ENCODE measurements at places on chromosomes 4 and X.

- H3K4me1 ChIP-seq = peaks cover 46% of the 10 kb centered on the region
- peak overlapping the region; percentile 71 for H3K4me3 ChIP-seq
- peak; percentile 31 for DNase-seq
Observed at GRCh38 chr4:26197018-26197779, 123.6 kb upstream of the RBPJ start.

GRCh38 chr4:66252291-66252690, 582.0 kb upstream of the EPHA5 start:
- H3K27me3 ChIP-seq = no peaks in the 10 kb centered on the region
- no peak overlapping the region for H3K4me3 ChIP-seq
- DNase-seq = no peak
- no peak overlapping the region for H3K27ac ChIP-seq
- no peaks in the 10 kb centered on the region for H3K4me1 ChIP-seq
- H3K36me3 ChIP-seq = no peaks in the 10 kb centered on the region

- no peak for DNase-seq
- no peak overlapping the region for H3K4me3 ChIP-seq
- H3K4me1 ChIP-seq = peaks cover 38% of the 10 kb centered on the region
- H3K27me3 ChIP-seq = no peaks in the 10 kb centered on the region
Observed at GRCh38 chr4:89249716-89250361, 57.8 kb downstream of the GPRIN3 start.

GRCh38 chr4:60913002-60913401, 287.1 kb upstream of the ADGRL3 start:
- no peak overlapping the region for H3K4me3 ChIP-seq
- no peaks in the 10 kb centered on the region for H3K4me1 ChIP-seq
- no peak for DNase-seq
- no peak overlapping the region for H3K27ac ChIP-seq
- no peaks in the 10 kb centered on the region for H3K36me3 ChIP-seq

DNA sequence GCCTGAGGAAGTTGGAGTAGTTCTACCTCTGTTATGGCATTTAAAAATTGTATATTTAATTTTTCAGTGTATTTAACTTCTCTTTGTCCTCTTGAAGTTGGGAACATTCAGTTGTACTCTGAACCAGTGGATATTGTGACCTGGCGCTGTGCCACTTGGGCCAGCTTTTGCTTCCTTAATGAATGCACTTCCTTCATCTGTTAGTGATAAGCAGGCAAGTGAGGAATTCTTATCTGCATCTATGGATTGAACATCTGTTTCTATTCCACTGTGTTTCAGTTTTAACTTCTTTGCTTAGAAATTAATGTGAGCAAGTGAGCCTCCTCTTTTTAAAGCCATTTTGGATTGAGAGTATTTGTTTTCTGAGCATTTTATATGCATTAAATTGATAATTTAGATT, 128.3 kb downstream of the UCHL1 start:
- H3K36me3 ChIP-seq = no peaks in the 10 kb centered on the region
- no peak for DNase-seq
- H3K27me3 ChIP-seq = no peaks in the 10 kb centered on the region
- no peak overlapping the region for H3K4me3 ChIP-seq

GRCh38 chr4:87406462-87406861, 15.5 kb upstream of the HSD17B11 start:
- H3K27me3 ChIP-seq = peaks cover 27% of the 10 kb centered on the region
- peak overlapping the region; percentile 20 for H3K4me3 ChIP-seq
- no peak overlapping the region for H3K27ac ChIP-seq
- no peaks in the 10 kb centered on the region for H3K36me3 ChIP-seq

GRCh38 chr4:152106781-152107321, 346.0 kb upstream of the GATB start:
- no peaks in the 10 kb centered on the region for H3K27me3 ChIP-seq
- H3K36me3 ChIP-seq = peaks cover 3% of the 10 kb centered on the region
- no peak for DNase-seq
- H3K4me1 ChIP-seq = peaks cover 58% of the 10 kb centered on the region

- no peaks in the 10 kb centered on the region for H3K36me3 ChIP-seq
- no peak for DNase-seq
- H3K27ac ChIP-seq = no peak overlapping the region
- peaks cover 21% of the 10 kb centered on the region for H3K4me1 ChIP-seq
- no peaks in the 10 kb centered on the region for H3K27me3 ChIP-seq
- H3K4me3 ChIP-seq = no peak overlapping the region
Observed at GRCh38 chrX:66021765-66022631, 17.9 kb downstream of the VSIG4 start.

DNA sequence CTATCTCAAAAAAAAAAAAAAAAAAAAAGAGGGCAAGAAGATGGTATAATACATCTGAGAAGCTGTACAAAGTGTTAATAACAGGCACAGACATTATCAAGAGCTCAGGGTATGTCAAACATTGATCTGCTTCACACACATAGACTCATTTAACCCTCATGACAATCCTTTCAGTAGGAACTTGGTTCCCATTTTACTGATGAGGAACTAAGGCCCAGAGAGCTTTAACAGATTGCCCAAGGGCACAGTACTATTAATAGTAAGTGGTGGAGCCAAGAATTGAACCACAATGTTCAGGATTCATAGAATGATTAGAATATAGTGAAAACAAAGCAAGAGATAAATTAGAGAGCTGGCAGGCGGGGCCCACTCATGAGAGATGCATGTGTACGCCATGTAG, 154.4 kb downstream of the EFHC2 start:
- peak overlapping the region; percentile 36 for H3K27ac ChIP-seq
- H3K36me3 ChIP-seq = no peaks in the 10 kb centered on the region
- H3K4me1 ChIP-seq = no peaks in the 10 kb centered on the region
- DNase-seq = no peak
- no peak overlapping the region for H3K4me3 ChIP-seq
- no peaks in the 10 kb centered on the region for H3K27me3 ChIP-seq

- peaks cover 2% of the 10 kb centered on the region for H3K4me1 ChIP-seq
- H3K4me3 ChIP-seq = no peak overlapping the region
- no peak for DNase-seq
Observed at GRCh38 chrX:139776599-139776998, 68.6 kb upstream of the MCF2 start.

- no peaks in the 10 kb centered on the region for H3K4me1 ChIP-seq
- H3K4me3 ChIP-seq = no peak overlapping the region
- no peak for DNase-seq
- no peak overlapping the region for H3K27ac ChIP-seq
Observed at GRCh38 chr4:152633118-152633517, 46.7 kb downstream of the TMEM154 start.

GRCh38 chr4:3467601-3468031, 4.5 kb downstream of the DOK7 start:
- H3K36me3 ChIP-seq = no peaks in the 10 kb centered on the region
- peaks cover 23% of the 10 kb centered on the region for H3K27me3 ChIP-seq
- peaks cover 2% of the 10 kb centered on the region for H3K4me1 ChIP-seq
- no peak overlapping the region for H3K27ac ChIP-seq
- no peak overlapping the region for H3K4me3 ChIP-seq

DNA sequence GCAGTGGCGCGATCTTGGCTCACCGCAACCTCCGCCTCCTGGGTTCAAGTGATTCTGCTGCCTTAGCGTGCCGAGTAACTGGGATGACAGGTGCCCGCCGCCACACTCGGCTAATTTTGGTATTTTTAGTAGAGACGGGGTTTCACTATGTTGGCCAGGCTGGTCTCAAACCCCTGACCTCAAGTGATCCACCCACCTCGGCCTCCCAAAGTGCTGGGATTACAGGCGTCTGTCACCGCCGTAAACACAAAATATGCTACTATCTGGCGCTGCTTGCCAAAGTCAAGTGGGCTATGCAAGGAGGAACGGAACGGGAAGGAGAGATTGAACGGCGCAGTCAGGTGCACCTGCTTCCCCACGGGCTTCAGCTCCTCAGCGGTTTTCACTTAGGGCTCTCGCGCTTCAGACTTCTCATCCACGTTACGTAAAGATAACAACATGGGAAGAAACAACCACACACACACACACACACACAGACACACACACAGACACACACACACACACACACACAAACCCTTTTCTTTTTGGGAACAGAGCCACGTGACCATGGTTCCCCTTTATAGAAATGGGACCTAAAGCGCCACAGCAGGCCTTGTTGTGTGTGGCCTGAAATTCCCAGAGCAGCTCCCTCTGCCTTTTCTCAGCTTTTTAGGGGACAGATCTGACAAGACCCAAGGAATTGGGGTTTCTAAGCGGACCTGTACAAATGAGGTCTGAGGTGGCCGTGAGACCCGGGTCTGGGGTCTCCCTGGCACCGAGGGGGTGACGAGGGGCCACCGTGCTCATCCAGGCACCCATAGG, 1.5 kb downstream of the P2RY8 start:
- H3K4me3 ChIP-seq = peak overlapping the region; percentile 97
- H3K27ac ChIP-seq = peak overlapping the region; percentile 97
- DNase-seq = no peak
- H3K4me1 ChIP-seq = peaks cover 20% of the 10 kb centered on the region
- H3K27me3 ChIP-seq = no peaks in the 10 kb centered on the region

DNA sequence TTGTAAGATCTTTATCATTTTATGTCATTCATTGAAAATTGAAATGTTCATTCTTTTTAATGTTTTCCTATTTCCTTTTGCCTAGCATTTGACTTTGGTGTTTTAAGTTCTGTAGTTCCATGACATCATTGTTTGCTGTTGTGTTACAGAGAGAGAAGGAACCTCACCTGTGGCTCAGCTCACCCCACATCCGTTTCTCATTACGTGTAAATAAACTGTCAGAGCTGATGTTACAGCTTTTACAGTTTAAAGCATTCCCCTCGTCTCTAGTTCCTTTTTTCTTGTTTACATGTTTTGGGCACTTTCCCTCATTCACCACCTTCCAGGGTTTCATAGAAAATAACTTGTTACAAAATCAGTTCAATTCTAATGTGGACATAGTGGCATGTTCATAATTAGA, 137.2 kb downstream of the FNIP2 start:
- peaks cover 5% of the 10 kb centered on the region for H3K36me3 ChIP-seq
- H3K4me3 ChIP-seq = peak overlapping the region; percentile 7
- H3K27ac ChIP-seq = peak overlapping the region; percentile 68
- DNase-seq = no peak

GRCh38 chr4:73007526-73008100, 61.9 kb downstream of the COX18 start:
- no peaks in the 10 kb centered on the region for H3K36me3 ChIP-seq
- H3K4me1 ChIP-seq = no peaks in the 10 kb centered on the region
- no peak for DNase-seq
- no peak overlapping the region for H3K27ac ChIP-seq

DNA sequence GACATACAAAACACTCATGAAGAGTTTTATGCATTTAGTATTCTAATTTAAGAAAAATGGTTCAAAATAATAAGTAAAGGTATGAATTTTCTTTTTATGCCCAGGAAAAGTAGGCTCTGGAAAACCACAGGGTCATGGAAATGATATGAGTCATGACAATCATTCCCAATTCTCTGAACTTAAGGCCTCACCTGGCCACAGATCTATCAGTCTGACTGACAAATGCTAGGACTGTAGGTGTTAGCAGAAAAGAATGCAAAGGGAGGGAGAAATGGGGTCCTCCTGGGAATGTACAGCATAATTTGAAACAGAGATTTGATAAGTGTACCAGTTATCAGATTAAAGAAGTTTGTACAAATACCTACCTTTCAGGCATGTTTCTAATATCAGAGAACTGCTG, 270.5 kb upstream of the ARSJ start:
- H3K4me1 ChIP-seq = no peaks in the 10 kb centered on the region
- H3K27me3 ChIP-seq = peaks cover 10% of the 10 kb centered on the region
- H3K4me3 ChIP-seq = no peak overlapping the region
- H3K36me3 ChIP-seq = no peaks in the 10 kb centered on the region

DNA sequence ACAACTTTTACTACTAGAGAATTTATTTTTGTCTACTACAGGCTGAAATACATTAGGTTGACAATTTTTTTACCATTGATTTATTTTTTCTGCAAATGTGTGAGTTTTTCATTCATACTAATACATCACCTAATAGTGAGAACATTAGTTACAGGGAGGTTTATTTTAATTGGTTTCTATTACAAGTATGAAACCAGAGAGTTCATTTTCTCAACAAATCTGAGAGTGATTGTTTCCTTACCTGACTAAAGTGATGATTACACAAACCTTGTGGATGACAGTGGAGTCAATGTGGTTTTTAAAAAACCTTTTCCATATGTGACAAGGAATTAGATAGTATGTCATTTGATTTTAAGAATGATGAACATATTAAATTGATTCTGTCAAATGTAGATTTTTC, 227.4 kb downstream of the PALLD start:
- DNase-seq = no peak
- no peak overlapping the region for H3K27ac ChIP-seq
- no peaks in the 10 kb centered on the region for H3K36me3 ChIP-seq
- peaks cover 28% of the 10 kb centered on the region for H3K27me3 ChIP-seq
- peaks cover 8% of the 10 kb centered on the region for H3K4me1 ChIP-seq
- no peak overlapping the region for H3K4me3 ChIP-seq

- DNase-seq = no peak
- no peaks in the 10 kb centered on the region for H3K27me3 ChIP-seq
- H3K27ac ChIP-seq = no peak overlapping the region
- no peak overlapping the region for H3K4me3 ChIP-seq
- H3K4me1 ChIP-seq = no peaks in the 10 kb centered on the region
Observed at GRCh38 chr4:29375716-29376115, 1344.5 kb upstream of the PCDH7 start.

DNA sequence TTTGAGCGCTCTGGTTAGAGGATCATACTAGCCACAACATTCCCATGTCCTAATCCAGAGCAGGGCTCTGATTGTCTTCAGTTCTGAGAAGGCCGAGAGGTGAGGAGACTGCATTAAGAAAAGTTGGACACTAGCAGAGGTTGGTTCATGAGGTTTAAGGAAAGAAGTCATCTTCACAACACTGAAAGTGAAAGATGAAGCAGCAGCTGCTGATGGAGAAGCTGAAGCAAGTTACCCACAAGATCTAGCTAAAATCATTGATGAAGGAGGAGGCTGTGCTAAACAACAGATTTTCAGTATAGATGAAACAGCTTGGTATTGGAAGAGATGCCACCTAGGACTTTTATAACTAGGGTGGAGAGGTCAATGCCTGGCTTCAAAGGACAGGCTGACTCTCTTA, 36.8 kb downstream of the RAP1GDS1 start:
- peaks cover 22% of the 10 kb centered on the region for H3K4me1 ChIP-seq
- H3K4me3 ChIP-seq = no peak overlapping the region
- DNase-seq = no peak
- H3K27me3 ChIP-seq = no peaks in the 10 kb centered on the region
- H3K27ac ChIP-seq = no peak overlapping the region
- H3K36me3 ChIP-seq = peaks cover 17% of the 10 kb centered on the region

GRCh38 chrX:21840193-21840545, 752 bp downstream of the MBTPS2 start:
- peaks cover 4% of the 10 kb centered on the region for H3K4me1 ChIP-seq
- no peaks in the 10 kb centered on the region for H3K27me3 ChIP-seq
- H3K4me3 ChIP-seq = peak overlapping the region; percentile 87
- H3K36me3 ChIP-seq = peaks cover 5% of the 10 kb centered on the region
- no peak for DNase-seq

- no peak for DNase-seq
- no peaks in the 10 kb centered on the region for H3K36me3 ChIP-seq
- no peak overlapping the region for H3K27ac ChIP-seq
- no peaks in the 10 kb centered on the region for H3K27me3 ChIP-seq
- no peak overlapping the region for H3K4me3 ChIP-seq
- no peaks in the 10 kb centered on the region for H3K4me1 ChIP-seq
Observed at GRCh38 chr4:129278868-129279267, 182.9 kb downstream of the C4orf33 start.

GRCh38 chr4:76881375-76881774, 16.6 kb downstream of the SOWAHB start:
- H3K27me3 ChIP-seq = peaks cover 36% of the 10 kb centered on the region
- H3K4me3 ChIP-seq = no peak overlapping the region
- no peak for DNase-seq
- H3K4me1 ChIP-seq = no peaks in the 10 kb centered on the region
- H3K36me3 ChIP-seq = no peaks in the 10 kb centered on the region
- no peak overlapping the region for H3K27ac ChIP-seq

- no peak for DNase-seq
- H3K27ac ChIP-seq = no peak overlapping the region
- no peaks in the 10 kb centered on the region for H3K4me1 ChIP-seq
- no peaks in the 10 kb centered on the region for H3K36me3 ChIP-seq
- no peaks in the 10 kb centered on the region for H3K27me3 ChIP-seq
Observed at GRCh38 chrX:32571579-32571978, 639.8 kb downstream of the DMD start.

Data from effector memory CD8-positive, alpha-beta T cell (primary cell).